Mononuclear cell (primary cell): ENCODE measurements at places on chromosomes 11 and 22. TPM values are rescaled to one million over a fixed set of nuclear protein-coding genes. Genes with fewer than 3 reads are reported as not detected.

SYT8 gene
- not detected for total RNA-seq

NAALADL1 gene
- 6.6 TPM for total RNA-seq

GAL3ST3 gene
- total RNA-seq = not detected

POTEH gene
- total RNA-seq = not detected

FGF4 gene
- total RNA-seq = not detected

SLC37A2 gene
- 3.5 TPM for total RNA-seq
